ENCODE measurements at places on chromosomes 5 and 9. TPM values are rescaled to one million over a fixed set of nuclear protein-coding genes. Genes with fewer than 3 reads are reported as not detected.

Gene ADAMTS6
- 1.2 TPM for polyA plus RNA-seq

Gene DDX4
- 0.57 TPM for polyA plus RNA-seq

Gene WDR31
- polyA plus RNA-seq, result 1.3 TPM

Gene PGM5
- 5.2 TPM for polyA plus RNA-seq

Gene CCDC180
- 9.6 TPM for polyA plus RNA-seq

Gene KCNIP1
- 0.23 TPM for polyA plus RNA-seq

Gene OBP2B
- 0.09 TPM for polyA plus RNA-seq

Gene FAM81B
- 0.66 TPM for polyA plus RNA-seq

Gene FBLL1
- polyA plus RNA-seq, result 0.87 TPM

Gene GLRA1
- polyA plus RNA-seq, result not detected

Gene POLE3
- polyA plus RNA-seq, result 47.8 TPM

Gene SV2C
- polyA plus RNA-seq, result 0.27 TPM

Gene PAM
- 76.3 TPM for polyA plus RNA-seq

Gene FOXI1
- 1.3 TPM for polyA plus RNA-seq

Gene CDKN2A
- 5.3 TPM for polyA plus RNA-seq

Gene SLC25A2
- 0.16 TPM for polyA plus RNA-seq

Gene COL5A1
- 3.2 TPM for polyA plus RNA-seq

Gene GTF3C5
- polyA plus RNA-seq, result 85.7 TPM

Gene UBE2QL1
- 1.1 TPM for polyA plus RNA-seq

Gene NSD1
- 10.9 TPM for polyA plus RNA-seq

Gene CNTNAP3
- 4.4 TPM for polyA plus RNA-seq

Gene CARD9
- polyA plus RNA-seq, result 3.5 TPM

Gene NUTM2F
- polyA plus RNA-seq, result 0.05 TPM
